ENCODE measurements at places on chromosomes 3 and 15.
A peak's percentile ranks its signal among the peaks of the same experiment; 100 is the strongest.

GRCh38 chr3:114746502-114746901 is 400.6 kb downstream of the ZBTB20 start:
- DNase-seq, result no peak

DNA sequence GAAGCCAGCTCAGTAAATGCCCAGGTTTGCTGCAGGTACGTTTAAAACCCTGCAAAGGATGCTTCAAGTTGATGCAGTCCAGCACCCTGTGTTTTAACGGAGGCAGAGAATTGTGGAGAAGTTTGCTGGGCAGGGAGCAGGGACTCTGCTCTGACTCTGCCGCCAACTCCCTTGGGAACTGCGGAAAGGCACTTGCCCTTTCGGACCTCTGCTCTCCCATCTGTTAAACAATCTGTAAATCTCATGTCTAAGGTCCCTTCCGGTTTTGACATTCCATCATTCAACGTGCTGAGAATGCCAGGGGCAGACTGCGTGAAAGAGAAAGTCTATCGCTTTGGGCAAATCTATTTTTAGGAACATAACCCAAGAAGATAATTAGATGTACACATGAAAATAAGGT is 184.5 kb downstream of the OPA1 start:
- no peak for DNase-seq

- no peak for DNase-seq
Measured at GRCh38 chr3:190182418-190183043, 61.8 kb upstream of the P3H2 start.

GRCh38 chr15:59685737-59686297 is 3.3 kb downstream of the BNIP2 start:
- DNase-seq, result no peak

DNA sequence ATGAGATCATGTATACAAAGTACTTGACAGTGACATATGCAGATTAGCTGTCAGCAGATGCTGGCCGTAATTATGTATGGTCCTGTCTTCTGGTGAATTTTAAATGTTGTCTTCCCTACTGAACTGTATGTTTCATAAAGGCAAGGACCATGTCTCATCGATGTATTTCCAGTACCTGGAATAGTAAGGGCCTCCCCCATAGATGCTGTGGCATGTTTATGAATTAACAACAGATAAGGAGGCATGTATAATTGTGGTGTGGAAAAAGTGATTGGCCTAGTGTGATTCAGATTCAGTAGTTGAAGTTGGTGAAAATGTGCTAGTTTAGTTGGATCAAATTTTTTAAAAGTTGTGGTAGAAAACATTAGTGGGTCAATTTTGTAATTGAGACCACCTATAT is 202.7 kb upstream of the SLC2A2 start:
- no peak for DNase-seq

- DNase-seq, result no peak
Measured at GRCh38 chr3:151219056-151219455, 16.0 kb upstream of the GPR171 start.

GRCh38 chr3:131819381-131820055 is 215.3 kb downstream of the CPNE4 start:
- no peak for DNase-seq

- DNase-seq, result no peak
Measured at GRCh38 chr3:131728898-131729642, 226.3 kb upstream of the MRPL3 start.

DNA sequence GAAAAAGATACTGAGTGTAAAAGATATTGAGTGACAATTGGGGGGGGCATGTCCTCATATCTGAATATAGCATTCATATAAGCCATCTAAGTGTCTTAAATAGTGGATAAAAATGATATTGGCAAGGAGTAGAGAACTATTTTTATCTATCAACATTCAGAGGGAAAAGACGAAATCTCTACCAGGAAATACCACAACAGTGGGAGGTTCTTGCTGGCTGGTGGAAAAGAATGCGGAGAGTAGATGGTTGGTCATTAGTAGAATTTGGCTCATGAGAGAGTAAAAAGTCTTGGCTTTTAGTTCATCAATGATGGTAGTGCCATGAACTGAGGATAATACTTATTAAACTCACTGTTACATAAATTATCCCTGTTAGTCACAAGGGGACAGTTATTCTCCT is 4.8 kb upstream of the TCF12 start:
- DNase-seq, result no peak

DNA sequence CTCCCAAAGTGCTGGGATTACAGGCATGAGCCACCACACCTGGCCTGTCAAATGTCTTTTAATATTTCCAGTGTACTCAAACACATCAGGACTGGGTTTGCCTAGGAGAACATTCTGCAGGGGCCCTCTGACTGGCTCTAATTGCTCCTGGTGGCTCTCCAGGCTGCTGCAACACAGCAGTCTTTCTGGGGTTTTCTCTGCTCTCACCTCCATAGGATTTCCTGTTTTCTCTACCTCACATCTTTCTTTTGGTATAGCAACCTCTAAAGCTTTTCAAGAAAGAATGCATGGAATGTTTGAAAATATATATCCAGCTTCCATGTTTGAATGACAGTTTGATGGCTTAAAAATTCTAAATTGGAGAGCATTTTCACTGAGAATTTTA is 83.3 kb upstream of the IGSF10 start:
- DNase-seq, result no peak

GRCh38 chr3:15279671-15280402 is 52.5 kb downstream of the SH3BP5 start:
- peak; percentile 59 for DNase-seq

- DNase-seq, result peak; percentile 35
Measured at GRCh38 chr3:20669675-20670074, 483.7 kb upstream of the SGO1 start.

GRCh38 chr15:36778531-36778930 is 199.1 kb downstream of the CDIN1 start:
- DNase-seq, result no peak

DNA sequence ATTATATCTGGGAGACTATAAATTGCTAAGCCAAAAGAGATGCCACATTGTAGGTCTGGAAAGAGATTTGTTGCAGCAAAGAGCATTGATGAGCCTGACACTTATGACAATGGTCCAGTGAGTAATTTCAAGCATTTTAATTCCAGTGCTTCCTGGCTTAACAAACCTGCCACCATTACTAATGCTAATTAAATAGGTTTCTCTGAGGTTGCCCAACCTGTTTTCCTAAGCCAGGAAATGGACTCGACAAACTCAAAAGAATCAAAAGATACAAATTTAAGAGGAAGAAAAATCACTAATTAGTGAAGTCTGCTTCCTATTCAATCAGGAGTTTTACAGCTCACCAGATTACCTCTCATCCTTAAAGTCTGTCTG is 36.7 kb upstream of the CTDSPL start:
- no peak for DNase-seq

DNA sequence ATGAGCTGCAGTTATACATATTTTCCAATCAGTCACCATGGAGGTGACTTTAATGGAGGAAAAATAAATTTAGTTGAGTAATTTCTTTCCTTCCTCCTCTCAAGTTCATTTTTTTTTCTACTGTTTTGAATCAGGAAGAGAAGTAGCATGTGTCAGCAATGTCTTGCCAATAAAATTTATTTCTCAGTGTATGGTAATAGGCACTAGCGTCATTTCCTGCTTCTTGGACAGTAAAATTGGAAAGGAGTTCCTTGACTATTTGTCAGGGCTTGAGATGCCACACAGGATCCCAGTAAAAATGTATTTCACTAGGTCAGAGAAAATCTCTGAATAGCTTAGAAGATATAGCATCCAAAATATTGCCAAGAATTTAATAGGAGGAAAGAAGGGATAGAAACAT is 605.9 kb downstream of the ROBO1 start:
- no peak for DNase-seq

GRCh38 chr15:44656298-44656697 is 7.2 kb downstream of the SPG11 start:
- no peak for DNase-seq

DNA sequence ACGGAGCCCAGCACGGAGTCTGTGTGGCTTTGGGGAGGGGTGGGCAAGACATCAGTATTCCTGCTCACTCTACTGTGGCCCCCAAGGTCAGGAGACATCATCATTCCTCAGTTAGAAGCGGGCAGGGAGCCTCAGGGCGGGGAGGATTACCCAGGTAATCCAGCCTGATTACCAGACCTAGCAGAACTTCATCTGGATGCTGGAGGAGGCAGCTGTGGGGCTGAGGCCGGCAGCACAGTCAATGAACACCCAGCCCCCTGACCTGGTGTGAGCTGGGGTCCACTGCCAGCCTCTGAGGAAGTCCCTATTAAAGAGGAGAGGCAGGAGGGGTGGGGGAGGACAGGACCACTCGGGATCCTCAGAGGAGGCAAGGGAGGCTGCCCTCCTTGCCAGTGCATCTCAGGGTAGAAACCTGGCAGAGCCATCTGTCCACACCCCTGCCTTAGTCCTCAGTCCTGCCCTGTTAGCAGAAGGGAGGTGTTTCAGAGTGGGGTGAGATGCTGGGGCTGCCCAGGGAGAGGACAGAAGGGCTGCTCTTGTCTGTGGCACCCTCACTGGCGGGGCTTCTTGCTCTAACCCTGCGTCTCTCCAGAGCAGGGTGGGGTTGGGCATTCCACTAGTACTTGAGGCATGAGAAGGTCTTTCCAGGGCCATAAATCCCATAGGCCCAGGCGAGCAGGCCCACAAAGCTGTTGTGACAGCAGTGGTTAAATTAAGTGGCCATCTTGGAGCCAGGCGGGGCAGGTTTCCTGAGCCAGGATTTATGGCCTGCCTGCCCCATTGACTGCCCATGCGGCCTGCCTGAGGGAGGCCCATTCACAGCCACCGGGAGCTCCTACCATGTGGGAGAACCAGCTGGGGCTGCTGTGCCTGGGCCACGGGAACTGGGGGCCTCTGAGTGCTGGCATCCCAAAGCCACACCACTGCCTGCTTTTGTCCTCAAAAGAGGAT is 82.1 kb downstream of the LINGO1 start:
- no peak for DNase-seq

GRCh38 chr15:72492733-72493132 is 18.6 kb downstream of the ARIH1 start:
- no peak for DNase-seq

DNA sequence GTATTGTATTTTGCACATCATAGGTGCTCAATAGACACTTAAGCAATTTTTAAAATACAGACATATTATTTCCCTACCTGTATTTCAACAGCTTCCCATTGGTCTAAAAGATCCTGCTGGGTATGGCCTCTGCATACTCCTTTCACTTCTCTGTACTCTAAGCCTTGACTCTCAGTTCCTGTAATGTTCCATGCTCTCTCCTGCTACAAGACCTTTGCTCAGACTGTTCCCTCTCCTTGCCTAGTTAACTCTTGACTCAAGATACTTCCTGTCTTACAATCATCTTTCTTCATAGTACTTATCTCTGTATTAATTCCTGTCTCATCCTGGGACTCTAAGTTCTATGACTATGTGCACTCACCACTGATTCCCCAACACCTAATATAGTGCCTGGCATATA is 1.7 kb downstream of the SCN11A start:
- no peak for DNase-seq

DNA sequence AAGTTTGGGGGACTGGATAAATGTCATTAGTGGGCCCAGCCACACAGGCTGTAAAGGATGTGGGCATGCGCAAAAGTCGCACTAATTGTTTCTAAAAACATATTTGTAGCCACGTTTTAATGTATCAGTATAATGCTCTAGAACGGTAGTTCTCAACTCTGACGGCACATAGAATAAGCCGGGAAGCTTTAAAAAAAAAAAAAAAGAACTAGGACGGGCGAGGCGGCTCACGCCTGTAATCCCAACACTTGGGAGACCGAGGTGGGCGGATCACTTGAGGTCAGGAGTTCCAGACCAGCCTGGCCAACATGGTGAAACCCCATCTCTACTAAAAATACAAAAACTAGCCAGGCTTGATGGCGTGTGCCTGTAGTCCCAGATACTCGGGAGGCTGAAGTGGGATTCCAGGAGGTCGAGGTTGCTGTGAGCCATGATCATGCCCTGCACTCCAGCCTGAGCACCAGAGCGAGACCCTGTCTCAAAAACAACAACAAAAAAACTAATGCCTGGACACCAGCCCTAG is 618 bp upstream of the MON1A start:
- DNase-seq, result no peak

GRCh38 chr3:195076981-195077610 is 193.9 kb downstream of the XXYLT1 start:
- no peak for DNase-seq

- DNase-seq, result no peak
Measured at GRCh38 chr3:33831053-33831452, 32.6 kb downstream of the PDCD6IP start.

DNA sequence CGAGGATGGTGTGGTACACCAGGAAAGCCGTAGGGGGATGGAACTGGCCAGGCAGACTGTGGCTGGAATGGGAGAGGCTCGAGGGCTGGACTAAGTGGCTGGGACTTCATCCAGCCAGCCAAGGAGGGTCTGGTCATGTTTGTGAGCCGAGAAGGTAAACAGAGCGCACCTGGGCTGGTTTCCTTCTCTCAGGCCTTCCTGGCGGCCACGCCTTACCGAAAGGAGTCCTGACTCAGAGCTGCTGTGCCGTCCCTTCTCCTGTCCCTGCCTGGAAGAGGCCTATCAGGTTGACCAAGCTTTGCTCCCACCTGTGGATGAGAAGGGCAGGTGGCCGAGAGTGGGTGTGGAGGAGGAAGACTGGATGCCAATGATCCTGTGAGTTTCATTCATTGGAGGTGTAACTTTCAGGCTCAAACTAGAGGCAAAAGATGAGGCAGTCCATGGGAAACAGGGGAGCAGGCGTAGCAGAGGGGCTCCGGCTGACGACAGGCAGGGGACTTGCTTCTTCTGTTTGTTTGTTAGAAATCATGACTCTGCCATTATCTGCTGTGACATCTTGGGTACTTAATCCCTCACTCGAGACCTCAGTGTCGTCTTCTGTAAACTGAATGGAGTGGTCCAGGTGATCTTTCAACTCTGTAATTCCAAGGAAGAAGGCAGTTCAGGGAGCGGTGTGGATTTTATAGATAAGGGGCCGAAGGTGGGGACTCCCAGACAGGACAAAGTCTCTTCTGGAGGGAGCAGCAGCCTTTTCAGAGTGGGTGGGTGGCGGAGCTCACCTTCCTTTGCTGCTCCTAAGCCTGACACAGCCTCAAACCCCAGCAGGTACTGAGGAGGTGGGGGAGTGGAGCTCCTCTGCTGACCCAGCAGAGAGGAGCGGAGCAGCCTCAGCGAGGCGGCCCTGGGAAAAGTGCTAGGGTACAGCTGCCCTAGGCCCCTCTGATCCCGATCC is 71.8 kb upstream of the GATM start:
- no peak for DNase-seq

DNA sequence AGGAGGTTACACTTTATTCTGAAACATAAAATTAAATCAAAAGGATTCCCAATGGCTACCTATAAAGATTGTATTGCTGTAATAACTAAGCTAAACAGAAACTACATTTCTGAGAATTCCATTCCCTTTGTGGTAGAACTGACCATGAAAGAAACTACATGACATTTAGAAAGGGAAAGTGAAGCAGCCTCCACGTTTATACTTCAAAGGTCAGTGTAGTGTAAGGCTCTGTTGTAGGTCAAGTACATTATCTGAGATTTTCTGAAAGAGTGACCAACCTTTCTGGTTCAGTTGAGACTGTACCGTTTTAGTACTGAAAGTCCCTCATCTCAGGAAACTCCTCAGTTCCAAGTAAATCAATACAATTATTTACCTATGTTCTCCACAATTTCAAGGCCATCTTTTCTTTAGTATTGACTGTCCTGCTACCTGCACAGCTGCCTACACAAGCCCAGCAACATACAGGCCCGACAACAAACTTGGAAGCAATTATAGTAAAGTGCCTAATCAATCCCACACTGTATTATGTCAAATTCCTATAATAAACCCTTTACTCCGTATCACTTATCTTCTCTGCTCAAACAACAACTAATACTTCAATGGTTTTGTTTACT is 343.0 kb downstream of the PLOD2 start:
- no peak for DNase-seq

All from G401 (cell line).